ENCODE measurements at places on chromosomes 7 and 10.

DNA sequence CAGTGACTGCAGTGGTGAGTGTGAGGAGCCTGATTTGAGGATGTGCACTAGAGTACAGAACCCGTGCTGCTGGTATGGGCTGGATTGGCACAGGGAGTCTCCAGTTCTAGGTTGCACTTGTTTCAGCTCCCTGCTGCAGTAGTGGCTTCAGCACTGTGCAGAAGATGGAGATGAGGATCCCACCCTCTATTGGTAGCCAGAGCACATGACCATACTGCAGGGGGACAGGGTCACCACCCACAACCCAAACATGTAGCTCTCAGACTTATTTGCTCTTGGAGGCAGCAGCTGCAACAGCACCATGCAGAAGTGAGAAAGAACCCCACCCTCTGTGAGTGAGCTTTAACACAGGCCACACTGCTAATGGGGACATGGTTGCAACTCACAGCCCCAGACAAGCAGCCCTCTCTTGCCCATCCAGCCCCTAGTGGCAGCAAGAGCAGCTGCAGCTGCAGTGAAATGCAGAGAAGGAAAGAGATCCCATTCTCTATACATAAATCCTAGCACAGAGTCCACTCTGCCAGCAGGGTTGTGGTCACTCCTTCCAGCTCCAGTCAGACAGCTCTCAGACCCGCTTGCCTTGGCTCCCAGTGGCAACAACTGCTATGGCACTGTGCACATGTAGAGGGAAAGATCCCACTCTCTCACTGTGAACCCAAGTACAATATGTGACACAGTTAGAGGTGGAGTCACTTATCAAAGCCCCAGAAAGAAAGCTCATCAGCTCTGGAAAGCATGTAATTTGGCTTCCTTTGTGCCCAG is 51.4 kb upstream of the SCIN start:
- DNase-seq = no peak

- DNase-seq = no peak
Observed at GRCh38 chr10:2262333-2262732, 525.0 kb upstream of the ADARB2 start.

DNA sequence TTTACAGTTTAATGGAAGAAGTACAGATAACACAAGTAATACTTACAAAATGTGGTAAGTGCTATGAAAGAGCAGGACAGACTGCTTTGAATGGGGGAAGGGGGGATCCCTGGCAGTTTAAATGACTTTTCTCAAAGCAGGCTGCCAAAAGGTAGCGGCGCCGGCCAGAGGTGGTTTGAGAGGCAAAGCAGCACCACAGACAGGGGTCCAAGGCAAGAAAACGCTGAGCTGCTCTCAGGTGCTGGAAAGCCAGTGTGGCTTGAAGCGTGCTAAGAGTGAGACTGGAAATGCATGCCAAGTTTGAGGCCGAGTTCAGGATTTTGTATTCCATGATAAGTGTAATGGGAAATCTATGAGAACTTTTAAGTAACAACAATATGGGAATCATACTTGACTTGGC is 437.7 kb downstream of the AUTS2 start:
- no peak for DNase-seq

DNA sequence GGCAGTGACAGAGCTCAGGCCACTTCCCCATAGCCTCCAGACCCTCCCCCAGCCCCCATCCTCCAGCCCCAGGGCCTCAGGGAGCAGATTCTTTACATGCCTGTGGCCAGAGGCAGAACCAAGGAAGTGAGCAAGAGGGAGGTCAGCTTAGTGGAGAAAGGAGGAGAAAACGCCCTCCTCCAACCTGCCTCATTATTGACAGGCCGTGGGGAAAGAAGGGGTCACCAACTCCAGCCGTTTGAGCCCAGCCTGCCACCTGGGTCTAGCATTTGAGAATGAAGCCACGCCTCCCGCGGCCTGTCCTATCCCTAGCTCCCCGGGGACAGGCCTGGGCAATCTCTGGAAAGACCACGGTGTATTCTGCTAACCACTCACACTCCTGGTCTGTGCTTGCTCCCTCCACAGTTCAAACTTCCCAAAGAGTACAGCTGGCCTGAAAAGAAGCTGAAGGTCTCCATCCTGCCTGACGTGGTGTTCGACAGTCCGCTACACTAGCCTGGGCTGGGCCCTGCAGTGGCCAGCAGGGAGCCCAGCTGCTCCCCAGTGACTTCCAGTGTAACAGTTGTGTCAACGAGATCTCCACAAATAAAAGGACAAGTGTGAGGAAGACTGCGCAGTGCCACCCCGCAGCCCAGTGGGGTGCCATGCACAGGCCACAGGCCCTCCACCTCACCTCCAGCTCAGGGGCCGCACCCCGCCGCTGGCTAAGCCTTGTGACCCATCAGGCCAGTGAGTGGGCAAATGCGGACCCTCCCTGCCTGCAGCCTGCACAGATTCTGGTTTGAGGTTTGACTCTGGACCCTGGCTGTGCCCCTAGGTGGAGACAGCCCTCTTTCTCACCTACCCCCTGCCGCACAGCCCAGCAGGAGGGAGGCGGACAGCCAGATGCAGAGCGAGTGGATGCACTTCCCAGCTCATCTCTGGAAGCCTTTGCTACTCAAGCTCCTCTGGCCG is 14.3 kb upstream of the TRIM8 start:
- DNase-seq = no peak

DNA sequence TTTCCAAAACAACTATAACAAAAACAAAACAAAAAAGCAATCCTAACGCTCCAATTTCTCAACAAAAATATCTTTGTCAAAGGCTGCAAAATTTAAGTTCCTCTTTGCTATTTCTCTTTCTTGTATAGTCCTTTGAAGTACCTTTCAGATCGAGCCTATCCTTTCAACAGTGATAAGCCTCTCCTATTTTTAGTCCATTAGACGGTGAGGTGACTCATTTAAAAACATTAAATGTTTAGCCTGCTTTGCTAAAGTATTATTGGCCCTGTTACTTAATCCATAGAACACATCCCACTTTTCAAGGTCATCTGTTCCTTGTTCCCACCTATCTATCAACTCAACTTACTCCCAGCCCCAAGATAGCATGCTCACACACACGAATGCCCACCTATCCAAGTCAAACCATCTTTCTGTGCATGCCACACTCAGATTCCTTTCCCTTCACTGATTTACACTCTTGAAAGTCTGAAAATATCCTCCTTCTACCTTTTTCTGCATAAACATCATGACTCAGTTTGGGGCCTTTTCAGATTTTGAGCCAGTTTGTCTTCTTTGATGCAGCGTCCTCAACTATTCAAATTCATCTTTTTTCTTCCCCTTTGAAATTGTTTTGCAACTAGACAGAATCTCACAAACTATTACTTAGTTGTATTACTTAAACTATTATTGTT is 224.9 kb upstream of the TMEM229A start:
- no peak for DNase-seq

GRCh38 chr10:130438861-130439260 is 302.7 kb downstream of the GLRX3 start:
- DNase-seq = no peak

DNA sequence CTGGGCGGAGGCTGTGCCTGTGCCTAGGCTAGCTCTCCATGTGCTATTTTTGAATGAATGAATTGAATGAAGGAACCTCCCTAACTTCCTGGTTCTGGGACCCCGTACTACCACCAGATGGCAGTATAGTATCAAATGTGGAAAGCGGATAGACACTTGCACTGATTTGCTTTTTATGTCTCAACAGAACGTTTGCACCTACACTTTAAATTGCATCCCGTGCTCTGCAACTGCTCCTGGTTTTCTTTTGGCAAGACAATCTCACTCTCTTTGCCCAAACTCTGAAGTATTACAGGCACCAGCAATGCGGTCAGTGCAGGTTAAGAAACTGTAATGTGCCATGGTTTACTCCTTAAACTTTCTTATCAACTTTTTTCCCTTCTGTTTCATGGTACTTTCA is 6.5 kb downstream of the FZD8 start:
- DNase-seq = peak; percentile 79

DNA sequence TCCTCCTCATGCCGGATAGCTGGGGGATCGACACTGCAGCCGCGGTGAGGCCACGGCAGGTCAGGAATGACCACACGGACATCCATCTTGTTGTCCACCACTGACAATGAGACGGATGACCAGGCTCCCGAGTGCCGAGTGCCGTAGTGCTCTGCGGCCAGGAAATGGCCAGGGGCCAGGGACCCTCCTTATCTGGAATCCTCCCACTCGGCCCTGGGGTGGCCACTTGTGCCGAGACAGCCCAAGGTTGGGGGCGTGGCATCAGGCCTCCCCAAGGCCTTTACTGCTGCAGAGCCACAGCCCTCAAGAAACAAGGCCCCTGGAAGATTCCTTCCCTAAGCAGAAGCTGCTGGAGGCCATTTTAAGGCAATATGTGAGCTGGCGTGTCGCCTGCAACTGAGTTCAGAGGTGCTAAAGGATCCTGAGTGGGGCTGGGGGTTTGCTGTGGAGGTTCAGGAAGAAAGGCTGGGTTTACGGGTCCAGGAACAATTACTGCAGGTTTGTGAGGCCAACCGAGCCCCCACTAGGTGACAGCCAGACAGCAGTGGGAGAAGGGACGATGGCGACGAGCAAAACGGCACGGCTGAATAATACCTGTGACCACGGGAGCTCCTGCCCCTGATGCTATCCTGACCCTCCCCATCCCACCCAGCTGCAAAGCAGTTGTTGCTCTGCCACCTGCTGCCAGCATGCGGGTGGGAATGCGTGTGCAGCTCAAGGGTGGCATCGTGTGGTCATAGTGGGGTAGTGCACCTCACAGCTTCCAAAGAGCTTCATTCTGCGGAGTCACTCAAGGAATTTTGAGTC is 31.6 kb upstream of the LEP start:
- DNase-seq = peak; percentile 85

- no peak for DNase-seq
Observed at GRCh38 chr7:29106669-29106988, 39.7 kb downstream of the CPVL start.

DNA sequence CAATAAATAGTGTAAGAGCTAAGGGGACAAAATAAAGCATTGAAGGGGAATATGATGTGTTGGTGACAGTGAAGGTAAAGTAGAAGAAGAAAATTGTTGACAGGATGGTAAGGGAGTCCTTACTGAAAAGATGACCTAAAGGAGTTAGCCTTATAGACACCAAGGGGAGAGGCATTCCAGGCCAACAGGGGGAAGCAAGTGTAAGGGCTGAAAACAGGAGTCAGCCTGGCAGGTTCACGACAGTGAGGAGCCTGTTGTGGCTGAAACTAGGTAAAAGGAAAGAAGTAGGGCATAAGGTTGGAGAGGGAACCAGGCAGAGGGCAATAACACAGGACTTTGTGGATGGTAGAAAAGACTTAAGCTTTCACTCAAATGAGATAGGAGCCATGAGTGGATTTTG is 34.0 kb downstream of the PNLIPRP3 start:
- DNase-seq = no peak

- DNase-seq = no peak
Observed at GRCh38 chr10:60728056-60728455, 50.2 kb upstream of the CDK1 start.

- DNase-seq = no peak
Observed at GRCh38 chr7:47277321-47277781, 304.6 kb downstream of the TNS3 start.

DNA sequence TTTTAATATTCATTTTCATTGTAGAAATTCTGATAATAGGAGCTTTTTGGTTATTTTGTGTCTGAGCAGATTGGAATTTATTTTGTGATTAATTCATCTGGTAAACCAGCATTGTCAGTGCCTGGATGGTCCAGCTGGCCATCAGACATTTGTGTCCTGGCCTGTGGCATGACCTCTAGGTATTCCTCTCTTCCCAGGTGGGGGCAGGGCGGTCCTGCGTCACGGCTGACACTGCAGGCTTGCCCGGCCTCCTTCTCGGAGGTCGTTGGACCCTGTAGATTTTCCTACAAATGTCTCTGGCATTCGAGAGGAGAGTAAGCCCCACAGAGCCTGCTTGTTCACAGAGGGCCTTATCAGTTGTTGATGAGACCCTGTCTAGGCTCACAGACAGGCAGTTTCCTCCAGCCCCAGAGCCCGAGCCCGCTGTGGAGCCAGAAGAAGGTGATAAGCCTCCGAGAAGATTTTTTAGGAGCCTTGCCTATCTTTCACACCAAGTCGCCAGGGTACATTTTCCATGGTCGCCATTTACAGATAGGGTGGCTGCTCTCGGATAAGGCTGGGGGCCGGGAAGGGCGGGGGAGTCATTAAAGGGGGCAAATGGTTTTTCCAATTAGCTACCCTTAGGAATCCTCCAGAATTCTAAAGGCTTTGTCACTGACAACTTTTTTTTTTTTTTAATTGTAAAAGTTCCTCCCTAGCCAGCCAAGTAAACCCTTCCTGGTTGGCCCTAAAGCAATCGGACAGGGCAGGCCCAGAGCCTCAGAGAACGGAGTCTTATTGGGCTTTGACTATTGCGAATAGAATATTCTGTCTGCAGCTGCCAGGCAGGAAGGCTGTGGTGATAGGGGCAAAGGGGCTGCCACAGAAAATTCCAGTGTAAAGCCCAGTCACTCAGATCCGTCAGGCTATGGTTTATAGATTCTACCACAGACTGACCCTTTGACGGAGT is 78.1 kb upstream of the TBX20 start:
- DNase-seq = no peak

DNA sequence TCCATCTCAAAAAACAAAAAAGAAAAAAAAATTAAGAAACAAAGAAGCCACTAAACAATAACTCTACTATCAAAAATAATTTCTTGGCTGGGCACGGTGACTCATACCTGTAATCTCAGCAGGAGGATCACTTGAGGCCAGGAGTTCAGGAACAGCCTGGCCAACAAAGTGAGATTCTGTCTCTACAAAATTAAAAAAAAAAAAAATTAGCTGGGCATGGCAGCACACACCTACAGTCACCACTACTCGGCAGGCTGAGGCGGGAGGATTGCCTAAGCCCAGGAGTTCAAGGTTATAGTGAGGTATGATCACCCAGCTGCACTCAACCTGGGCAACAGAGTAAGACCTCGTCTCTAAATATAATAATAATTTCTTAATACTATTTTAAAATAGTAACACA is 69.0 kb downstream of the PARD3 start:
- no peak for DNase-seq

GRCh38 chr10:132208462-132209050 is 21.8 kb downstream of the DPYSL4 start:
- DNase-seq = no peak

- DNase-seq = no peak
Observed at GRCh38 chr7:41401833-41402232, 301.1 kb downstream of the INHBA start.

GRCh38 chr10:108452533-108452932 is 1288.0 kb upstream of the SORCS1 start:
- DNase-seq = no peak

- no peak for DNase-seq
Observed at GRCh38 chr7:100215895-100216294, 3.9 kb upstream of the PVRIG start.

GRCh38 chr7:6151994-6152735 is 120.3 kb downstream of the CYTH3 start:
- no peak for DNase-seq

DNA sequence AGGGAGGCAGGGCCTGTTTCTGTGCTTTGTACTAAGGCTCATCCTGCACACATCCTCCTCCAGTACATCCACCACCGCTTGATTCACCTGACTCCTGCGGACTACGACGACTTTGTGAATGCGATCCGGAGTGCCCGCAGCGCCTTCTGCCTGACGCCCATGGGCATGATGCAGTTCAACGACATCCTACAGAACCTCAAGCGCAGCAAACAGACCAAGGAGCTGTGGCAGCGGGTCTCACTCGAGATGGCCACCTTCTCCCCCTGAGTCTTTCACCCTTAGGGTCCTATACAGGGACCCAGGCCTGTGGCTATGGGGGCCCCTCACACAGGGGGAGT is 10.2 kb downstream of the NDST2 start:
- no peak for DNase-seq

GRCh38 chr10:34111179-34111578 is 703.9 kb downstream of the PARD3 start:
- DNase-seq = no peak
